ENCODE measurements at places on chromosomes 6 and 20.

DNA sequence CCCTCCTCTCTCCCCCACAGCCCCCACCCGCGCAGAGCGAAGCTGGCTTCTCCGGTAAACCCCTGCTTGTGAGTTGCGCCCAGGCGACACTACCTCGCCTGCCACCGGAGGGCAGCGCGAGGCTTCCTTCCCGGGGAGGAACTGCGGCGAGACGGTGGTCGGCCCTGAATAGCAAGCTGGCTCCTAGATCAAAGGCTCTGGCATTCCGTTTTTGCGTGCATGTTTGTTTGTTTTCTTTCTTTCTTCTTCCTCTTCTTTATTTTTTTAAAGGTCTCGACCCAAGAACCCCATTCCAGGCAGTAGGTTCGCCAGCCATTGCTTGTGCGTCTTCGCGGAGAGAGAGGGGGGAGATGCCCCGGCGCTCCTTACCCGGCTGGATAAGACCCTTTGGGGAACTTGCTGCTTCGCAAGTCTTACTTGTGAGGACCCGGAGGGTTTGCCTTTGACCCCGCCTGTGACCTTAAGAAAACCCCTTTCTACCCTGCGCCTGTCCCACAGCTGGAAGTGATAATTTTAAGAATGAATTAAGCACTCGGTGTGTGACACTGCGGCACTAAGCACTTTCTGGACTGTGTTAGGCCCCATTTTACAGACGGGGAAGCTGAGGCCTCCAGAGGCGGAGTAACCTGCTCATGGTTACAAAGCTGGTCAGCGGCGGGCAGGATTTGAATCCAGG is 92.7 kb upstream of the SIRPA start:
- peak; percentile 84 for DNase-seq

- no peak for DNase-seq
These were observed 69.7 kb downstream of the ECT2L start for GRCh38 chr6:138865480-138866109.

GRCh38 chr6:164045082-164045481 is 630.6 kb downstream of the QKI start:
- DNase-seq = no peak

DNA sequence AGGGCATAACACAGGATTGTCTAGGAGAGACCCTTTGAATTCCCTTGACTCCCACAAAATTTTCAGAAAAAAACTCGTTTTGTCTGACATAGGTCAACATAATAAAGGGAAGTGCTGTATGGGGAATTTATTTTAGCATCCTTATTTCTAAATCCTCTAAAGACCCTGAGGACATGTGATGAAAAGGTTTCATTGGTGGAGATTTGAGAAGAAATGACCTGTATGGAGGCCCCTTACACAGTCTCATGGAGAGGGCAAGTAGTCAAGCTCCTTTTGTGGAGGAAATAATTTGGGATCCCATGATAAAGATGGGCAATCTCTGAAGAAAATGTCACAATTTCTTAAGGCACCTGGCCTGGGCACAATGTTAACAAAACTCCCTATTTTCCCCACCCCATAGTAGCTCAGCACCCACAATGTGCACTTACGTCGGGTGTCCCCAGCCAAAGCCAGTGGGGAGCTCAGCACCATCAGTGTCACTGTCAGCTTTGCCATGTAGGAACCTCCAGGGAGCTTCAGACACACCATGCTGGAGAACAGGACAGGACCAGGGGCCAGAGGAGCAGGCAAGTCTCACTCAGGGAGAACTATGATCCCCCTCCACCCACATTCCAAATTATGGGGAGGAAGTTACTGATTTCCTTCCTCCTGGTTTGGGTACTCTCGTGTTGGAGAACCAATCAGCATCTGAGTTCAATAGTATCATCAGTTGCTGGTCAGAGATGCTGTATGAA is at the start of gene HLA-DRB5:
Gene HLA-DRB5, minus strand, starts transcription at position 591 of the 734 bp plus-strand sequence. Its CDS starts 63 bp downstream, at position 528.
- DNase-seq = no peak

DNA sequence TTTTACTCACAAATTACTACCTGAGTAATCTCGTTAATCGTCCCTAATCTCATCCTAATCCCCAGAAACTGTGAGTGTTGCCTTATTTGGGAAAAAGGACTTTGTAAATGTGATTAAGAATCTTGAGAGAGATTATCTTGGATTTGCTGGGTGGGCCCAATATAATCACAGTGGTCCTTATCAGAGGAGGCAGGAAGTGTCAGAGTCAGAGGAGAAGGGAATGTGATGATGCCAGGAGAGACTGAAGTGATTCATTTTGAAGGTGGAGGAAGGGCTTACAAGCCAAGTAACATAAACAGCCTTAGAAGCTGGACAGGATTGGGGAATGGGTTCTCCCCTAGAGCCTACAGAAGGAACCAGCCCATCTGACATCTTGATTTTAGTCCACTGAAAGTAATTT is 16.7 kb downstream of the RPP21 start:
- DNase-seq = no peak

DNA sequence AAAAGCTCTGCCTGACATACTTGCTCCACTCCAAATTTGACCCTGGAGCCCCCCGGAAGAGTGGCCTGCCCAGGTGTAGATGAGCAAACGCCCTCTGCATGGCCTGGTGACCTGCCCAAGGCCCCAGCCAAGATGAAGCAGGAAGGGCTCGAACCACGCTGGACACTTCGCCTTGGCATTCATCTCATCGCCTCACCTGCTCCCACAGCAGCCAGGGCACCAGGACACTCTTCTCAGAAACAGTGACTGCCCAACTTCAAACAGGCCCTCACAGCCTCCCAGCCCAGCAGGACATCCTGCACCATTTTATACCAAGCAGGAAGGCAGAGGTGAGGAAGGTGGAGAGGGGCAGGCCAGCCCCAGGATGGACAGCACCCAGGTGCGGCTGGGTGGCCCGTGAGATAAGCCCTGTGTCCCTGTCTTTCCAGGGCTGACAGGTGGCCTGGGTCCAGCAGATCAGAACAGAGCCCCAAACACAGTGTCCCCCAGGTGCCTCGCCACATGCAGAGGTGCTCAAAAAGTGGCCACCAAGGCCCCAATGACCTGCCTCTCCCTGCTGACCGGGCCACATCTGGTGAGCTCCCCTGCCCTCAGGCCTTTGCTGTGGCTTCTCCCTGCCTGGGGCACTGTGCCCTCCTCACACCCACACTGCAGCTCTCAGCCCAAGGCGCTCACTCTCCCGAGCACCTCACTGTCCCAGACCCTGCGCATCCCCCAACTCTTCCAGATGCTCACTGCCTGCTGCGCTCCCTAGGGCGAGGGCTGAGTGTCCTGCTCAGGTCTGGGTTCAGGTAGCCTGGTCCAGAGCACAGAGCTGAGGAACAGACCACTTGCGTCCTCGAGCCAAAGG is 7.2 kb downstream of the ACSS1 start:
- DNase-seq = no peak

DNA sequence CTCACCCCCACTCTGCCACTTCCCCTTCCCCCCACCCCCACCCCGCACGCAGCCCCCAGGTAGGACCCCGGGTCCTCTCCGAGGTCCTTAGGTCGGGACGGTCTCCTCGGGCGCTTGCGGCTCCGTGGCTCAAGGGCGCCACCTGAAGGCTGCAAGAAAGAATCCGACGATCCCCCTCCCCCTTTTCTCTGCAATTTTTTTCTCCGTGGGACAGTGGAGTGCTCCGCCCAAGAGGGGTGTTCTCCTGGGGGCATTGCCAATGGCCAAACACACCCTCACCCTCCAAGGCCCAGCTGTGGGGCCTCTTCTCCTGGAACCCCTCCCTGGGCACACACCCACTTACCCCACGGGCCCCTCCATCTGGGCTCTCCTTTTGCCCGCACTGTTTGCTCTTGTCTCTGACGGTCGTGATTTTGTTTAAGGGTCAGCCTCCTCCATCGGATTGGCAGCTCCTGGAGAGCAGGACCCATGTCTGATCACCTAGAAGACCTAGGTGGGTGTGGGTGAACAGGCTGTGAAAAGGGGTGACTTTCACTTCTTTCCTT is 1.1 kb upstream of the TMEM74B start:
- peak; percentile 56 for DNase-seq

- DNase-seq = peak; percentile 64
These were observed 580 bp downstream of the VEGFA start for GRCh38 chr6:43770372-43771209.

DNA sequence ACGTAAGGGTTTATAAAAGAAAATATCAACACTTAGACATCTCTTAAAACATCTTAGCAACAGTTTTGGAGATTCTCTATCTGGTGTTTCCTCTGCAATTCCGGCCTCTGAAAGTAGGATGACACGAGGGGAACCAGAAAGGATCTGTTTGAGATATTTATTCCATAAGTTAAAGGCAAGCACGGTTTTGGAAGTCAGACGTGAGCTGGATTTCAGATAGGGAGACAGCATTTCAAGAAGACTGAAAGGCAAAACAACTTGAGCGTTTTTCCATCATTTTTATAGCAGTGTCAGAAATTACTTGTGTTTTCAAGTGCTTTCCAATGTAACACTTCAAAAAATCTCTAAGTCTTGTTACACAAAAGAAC is 52.9 kb upstream of the BTN3A2 start:
- DNase-seq = no peak

- DNase-seq = peak; percentile 41
These were observed 15.1 kb upstream of the PPP1R16B start for GRCh38 chr20:38790200-38791053.

DNA sequence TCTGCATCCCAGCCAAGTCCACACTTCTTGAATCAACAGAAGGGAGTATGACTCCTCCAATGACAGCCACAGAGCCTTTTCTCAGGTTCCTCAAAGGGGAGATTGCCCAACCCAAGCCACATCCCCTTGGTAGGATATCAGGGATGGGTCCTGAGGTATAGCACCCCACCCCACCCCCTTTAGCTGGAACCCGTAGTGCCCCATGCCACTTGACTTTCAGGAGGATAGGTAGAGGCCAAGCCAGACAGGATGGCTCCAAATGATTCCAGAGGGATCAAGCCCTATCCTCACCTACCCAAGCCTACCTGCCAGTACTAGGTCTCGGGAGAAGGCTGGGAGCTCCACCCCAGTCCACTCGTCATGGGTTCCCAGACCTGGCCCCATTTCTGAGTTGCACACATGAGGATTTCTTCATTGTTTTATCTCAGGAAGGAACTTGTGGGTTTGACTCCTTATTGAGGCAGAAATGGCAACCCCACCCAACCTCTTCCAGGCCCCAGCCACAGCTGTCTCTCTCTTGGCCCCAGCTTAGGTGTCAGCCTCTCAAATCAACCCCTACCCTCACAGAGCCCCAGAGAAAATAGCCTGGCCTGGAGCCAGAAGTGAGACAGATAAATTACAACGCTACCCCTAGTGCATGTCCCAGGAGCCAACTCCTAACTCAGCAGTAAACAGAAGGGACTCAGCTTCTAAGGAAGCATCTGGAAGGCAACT is 3.6 kb downstream of the CCND3 start:
- peak; percentile 0 for DNase-seq

- DNase-seq = no peak
These were observed 57.0 kb downstream of the SLX4IP start for GRCh38 chr20:10492065-10492464.

DNA sequence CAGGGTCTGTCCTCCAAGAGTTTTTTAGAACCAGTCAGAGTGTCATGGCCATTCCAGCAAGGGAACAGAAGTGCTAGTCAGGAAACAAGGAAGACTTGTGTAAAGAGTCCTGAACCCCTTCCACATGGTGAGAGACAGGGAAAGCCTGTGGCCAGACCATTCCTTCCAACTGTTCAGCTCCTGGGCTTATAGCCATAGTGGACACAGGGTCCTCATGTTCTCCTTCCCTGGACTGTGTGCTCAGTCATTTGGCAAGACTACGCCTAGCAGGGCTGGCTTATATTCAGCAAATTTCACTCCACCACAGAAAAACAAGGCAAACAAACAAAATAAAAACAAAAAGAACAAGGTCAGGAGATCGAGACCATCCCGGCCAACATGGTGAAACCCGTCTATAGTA is 60.5 kb downstream of the NRN1 start:
- no peak for DNase-seq

GRCh38 chr20:25324412-25324811 is 66.2 kb downstream of the ABHD12 start:
- no peak for DNase-seq

GRCh38 chr20:20362774-20363433 is 5.0 kb upstream of the INSM1 start:
- peak; percentile 49 for DNase-seq

DNA sequence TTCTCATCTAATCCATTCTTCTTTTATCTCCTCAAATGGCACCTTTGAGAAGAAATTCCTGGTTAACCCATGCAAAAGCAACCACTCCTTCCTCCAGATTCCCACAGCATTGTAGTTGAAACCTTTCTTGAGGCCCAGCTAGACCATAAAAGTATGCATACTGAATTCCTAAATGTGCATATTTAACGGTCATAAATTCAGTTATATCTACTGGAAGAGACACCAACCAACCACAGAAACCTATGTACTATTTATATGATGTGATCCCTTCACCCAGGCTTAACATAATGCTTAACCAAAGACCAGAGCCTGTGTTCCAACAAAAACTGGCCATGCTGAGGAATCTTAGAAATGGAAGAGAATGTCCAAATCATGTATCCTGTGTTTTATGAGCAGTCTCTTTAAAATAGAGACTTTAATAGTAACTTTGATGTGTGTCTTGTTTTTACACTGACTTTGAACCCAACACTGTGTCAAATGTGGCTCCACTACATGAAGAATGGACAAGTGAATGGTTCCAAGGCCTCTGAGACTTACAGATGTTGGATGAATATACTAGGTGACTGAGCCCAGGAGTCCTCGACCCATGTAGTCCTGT is 11.4 kb upstream of the TAF8 start:
- DNase-seq = no peak

DNA sequence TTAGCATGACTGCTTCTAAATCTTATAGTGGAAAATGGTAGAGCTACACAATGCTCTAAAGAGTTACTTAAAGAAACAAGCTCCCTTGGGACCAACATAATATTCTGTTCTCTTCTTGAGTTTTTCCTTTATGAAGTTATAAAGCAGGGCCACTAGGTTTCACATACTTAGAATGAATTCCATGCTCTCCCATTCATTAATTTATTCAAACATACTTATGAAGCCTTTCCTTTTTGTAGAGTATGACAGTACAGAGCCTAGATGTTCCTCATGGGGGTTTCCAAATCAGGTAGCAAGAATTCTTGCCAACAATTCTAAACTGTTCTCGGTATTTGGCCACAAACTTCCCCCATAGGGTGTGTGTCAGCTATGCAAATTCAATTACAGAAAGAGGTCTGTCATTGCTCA is 20.6 kb upstream of the FABP7 start:
- no peak for DNase-seq

- no peak for DNase-seq
These were observed 86.3 kb downstream of the SOD2 start for GRCh38 chr6:159606786-159607185.

GRCh38 chr6:87541744-87542143 is 48.0 kb downstream of the RARS2 start:
- no peak for DNase-seq

DNA sequence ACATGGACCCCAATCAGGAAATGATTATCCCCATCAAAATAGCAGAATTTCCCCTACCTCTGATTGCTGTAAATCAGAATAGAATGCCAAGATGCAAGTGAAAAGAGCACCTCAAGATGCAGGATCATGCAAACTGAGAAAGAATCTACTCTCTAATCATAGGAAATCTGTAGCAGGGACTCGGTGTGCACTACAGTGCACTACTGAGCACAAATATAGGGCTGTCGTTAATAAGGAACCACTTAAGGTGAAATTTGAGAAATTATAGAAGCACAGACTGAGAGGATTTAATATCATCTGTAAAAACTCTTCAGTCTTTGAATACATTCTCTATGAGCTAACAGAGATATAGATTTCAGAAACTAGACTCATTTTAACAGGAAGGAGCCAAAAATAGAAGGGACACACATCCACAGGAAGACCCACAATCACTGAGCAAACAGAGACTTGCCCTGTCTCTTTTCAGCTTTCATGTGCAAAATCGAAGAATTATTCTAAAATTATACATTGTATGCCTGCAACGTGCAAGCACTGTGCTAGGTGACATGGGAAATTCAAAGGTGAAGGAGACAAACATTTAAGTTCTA is 278.3 kb downstream of the HIVEP2 start:
- DNase-seq = no peak
